ENCODE measurements at places on chromosomes 5 and 9.

- no peak for DNase-seq
Measured at GRCh38 chr9:33164138-33164809, 2.9 kb downstream of the B4GALT1 start.

- DNase-seq, result no peak
Measured at GRCh38 chr5:19988457-19988856, 457 bp upstream of the CDH18 start.

GRCh38 chr5:107538331-107538730, 132.4 kb downstream of the EFNA5 start:
- no peak for DNase-seq

- no peak for DNase-seq
Measured at GRCh38 chr5:117812861-117813260, 1175.5 kb downstream of the DTWD2 start.

DNA sequence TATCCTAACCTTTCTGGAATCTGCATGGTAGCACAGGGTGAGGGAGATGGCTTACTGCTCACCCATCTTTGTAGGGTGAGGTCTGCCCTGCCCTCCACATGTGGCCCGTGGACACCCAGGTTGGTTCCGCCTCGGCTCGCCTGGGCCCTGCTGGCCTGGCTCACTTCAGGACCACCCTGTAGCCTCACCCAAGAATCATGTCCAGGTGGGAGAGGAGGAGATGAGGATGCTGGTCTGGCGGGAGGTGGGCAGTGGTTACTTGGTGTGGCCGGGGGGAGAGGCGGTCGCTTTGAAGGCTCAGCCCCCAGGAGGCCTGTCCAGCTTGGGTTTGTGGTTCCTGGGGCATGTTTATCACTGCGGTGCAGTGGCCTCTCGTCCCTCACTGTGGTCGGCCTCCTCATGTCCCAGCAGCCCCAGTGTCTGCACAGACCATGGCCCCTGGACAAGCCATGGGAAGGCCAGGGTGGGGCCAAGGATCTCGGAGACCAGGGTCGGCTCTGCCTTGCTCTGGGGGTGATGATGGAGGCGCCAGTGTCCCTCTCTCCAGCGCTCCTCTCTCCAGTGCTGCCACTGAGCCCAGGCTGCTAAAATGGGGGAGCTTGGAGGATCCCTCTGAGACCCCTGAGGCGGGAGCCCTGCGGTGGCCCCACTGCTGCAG, 4.6 kb downstream of the OBP2B start:
- no peak for DNase-seq

DNA sequence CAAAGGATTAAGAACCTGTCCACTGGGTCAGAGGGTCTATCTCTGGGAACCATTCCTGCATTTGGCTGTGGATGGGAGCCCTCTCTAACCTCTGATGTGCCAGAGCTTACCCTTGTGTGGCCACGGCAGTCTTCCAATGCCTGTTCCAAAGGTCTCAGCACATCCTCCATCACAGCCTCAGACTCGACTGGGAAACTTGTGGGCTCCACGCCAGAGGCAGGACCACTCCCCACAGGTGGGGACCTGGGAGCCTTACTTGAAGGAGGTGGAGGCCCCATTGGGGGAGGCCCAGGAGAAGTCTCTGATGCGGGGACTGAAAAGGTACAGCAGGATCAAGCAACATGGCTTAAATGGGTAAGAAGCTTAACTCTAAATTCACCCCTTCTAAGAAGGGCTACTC, 4.4 kb downstream of the EIF4EBP3 start:
- DNase-seq, result no peak

- DNase-seq, result no peak
Measured at GRCh38 chr9:88106492-88106891, 31.8 kb downstream of the SPATA31C2 start.

DNA sequence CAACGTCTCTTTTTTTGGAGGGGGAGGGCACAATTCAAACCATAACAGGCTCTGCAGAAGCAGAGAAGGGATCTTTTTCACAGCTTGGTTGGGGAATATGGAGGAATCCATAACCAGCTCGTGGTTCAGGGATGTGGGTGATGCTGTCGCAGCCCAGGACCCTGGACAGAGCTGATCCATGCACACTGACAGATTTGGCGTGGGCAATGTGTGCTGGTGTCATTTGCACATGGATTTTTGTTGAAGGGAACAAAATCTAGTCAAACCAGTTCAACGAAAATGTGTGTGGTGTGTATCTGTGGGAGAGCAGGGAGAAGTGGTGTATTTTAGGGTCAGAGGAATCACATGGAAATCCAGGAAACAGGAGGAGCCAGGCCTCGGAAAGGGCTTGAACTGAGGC, 4.2 kb downstream of the DOCK2 start:
- DNase-seq, result no peak

DNA sequence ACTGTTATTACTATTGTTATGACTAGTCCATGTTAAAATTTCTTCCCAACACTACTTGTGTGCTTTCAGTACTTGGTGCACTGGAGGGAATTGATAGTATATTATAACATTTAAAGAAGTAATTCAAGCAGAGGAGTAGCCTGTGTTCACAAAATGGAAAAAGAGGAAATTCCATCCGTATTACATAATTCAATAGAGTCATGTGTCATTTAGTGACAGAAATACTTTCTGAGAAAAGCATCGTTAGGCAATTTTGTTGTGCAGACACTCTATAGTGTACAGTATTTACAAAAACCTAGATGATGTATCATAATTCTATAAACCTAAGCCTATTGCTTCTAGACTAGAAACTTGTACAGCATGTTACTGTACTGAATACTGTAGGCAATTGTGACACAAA, 78.3 kb upstream of the PCSK5 start:
- no peak for DNase-seq

GRCh38 chr5:95924720-95925377, 36.8 kb downstream of the ELL2 start:
- no peak for DNase-seq

DNA sequence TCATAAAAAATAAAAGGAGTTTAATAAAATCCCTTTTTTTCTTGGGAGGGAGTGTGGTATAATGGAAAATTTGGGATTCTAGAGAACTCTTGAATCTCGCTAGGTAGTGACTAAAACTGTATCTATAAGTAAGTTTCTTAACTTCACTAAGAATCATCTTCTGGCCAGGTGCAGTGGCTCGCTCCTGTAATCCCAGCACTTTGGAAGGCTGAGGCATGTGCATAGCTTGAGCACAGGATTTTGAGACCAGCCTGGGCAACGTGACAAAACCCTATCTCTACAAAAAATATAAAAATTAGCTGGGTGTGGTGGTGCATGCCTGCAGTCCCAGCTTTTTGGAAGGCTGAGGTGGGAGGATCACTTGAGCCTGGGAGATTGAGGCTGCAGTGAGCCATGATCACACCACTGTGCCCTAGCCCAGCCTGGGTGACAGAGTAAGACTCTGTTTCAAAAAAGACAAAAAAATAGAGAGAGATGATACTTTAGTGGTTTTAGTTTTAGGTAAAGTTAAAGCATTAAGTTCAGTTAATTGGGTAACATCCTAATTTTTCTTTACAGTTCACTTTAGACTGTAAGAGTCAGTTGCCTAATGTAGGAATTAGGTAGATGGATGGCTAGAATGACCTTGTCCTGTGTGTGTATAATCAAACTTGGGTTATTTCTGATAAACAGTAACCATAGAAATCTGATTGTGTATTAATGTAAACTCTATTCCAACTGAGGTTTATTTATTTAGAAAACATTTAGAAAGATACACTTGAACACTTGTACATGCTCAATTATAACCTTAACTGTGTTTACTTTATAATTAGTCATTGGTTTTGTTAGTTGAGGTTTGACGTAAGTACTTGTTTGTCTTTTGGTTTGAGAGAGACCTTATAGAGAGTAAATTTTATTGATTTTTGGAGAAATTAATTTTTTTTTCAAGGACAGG, 17.8 kb downstream of the UNC13B start:
- DNase-seq, result no peak
